ENCODE measurements at places on chromosomes 11 and 22. TPM values are rescaled to one million over a fixed set of nuclear protein-coding genes. Genes with fewer than 3 reads are reported as not detected.

The ZNRF3 gene
- 12.0 TPM for total RNA-seq

The MMP7 gene
- total RNA-seq = not detected

The BLID gene
- not detected for total RNA-seq

- no peak for DNase-seq
Observed at GRCh38 chr11:69923196-69923595, 104.0 kb upstream of the FGF3 start.

DNA sequence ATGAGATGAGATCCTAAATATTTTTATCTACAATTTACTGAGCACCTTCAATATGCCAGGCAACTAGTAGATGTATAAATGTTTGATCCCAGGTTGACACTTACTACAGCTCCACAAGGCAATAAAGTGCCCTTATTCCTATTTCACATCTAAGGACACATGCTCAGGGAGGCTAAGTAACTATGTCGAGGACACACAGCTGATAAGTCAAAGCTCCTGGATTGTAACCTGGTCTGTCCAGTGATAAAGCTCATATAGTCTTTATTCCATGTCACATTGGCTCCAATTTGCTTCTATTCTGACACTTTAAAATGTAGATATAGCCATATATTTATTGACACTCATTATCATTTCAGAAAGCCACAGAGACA is 93.8 kb upstream of the BMAL1 start:
- DNase-seq = no peak

GRCh38 chr11:64284962-64285884 is at the start of gene GPR137:
Gene GPR137 (plus strand): TSS chr11:64285848. CDS start chr11:64286525, 677 bp downstream.
- DNase-seq = peak; percentile 93

DNA sequence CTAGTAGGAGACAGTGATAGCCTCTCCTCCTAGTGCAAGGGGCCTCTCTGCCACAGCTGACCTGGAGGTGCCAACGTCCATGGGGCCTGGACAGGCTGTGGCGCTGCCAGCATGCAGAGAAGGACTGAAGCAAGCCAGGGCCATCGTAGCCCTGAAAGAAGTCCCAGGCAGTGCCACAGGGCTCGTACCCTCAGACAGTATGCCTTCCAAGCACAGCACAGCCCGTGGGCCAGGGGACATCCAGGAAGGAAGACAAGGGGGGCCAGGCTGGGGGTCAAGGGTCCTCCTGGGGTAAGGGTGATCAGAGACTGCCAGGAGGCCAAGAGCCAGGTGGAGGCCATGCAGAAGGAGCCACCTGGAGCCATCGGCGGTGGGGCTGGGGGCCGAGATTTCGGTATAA is 20.4 kb upstream of the MOB2 start:
- DNase-seq = no peak

All from neural progenitor cell (in vitro differentiated cells).